ENCODE measurements at places on chromosomes 2 and 18.

DNA sequence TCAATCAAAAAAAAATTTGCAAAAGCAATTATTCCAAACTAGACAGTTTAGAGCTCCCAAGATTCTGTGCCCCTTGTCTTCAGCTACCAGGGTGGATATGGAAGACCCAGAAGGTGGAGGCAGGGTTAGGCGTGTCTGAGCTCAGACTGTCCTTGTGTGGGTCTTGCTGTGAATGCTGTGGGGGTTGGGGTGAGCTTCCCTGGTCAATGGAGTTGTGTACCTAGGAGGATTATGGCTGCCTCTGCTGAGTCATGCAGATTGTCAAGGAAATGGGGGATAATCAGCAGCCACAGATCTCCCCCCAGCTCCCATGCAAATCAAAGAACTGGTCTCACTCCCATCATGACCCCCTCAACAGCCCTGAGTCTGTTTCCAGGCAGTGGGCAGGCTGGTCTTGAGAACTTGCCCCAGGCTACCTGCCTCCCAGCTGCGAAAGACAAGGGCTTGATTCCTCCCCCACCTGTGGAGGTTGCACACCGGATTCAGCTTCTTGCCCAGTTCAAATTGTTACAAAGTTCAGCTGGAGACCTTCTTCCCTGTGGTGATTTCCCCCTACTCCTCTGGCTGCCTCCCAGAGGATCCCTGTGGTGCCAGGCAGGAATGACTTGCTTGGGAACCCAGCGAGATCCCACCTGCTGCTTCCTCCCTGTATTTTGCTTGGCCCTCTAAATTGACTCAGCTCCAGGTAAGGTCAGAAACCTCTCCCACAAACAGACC lies 77.0 kb downstream of the RAD51AP2 start:
- no peak for DNase-seq

- DNase-seq = no peak
Measured at GRCh38 chr18:35437836-35438235, 59.9 kb downstream of the INO80C start.

- DNase-seq = peak; percentile 24
Measured at GRCh38 chr2:65350651-65351056, 81.7 kb downstream of the SPRED2 start.

- no peak for DNase-seq
Measured at GRCh38 chr2:16246281-16246850, 306.0 kb downstream of the MYCN start.

DNA sequence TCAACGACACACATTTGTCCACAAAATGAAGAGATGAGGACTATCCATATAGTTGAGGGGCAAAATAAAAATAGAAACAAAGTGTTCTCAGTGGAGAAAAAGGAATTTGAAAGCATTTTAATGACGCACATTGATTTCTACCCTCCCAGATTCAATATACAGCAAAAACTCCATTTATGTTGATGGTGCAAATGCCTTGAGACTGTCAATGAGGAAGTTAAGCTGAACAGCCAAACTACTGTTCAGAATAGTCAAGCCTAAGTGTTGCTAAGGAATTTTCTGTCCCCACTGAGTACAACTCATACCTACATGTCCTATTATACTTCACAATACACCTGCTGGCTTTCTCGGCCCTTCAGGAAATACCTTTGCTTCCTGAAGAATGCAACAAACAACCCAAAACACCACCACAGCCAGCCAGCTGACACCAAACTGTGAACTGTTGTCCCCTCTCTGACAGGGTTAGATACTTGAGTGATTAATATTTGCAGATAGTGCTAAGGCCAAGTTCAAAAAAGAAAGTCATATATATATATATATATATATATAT lies 27.8 kb upstream of the DARS1 start:
- no peak for DNase-seq

DNA sequence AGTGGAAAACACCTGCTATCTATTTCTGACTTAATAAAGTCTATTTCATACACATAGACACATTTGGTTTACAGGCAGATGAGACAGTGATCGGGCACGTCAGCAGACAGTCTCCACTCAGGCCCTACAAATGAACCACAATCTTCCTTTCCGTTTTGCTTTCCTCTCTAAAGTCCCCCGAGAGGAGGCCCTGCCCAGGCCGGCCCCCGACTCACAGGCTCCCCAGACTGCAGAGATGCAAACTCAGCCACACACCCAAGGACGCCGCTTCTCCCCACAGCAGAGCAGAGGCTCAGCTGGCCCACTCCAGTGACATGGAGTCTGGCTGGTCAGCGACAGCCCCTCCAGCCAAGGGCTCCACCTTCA lies 9.3 kb upstream of the MTERF4 start:
- no peak for DNase-seq

DNA sequence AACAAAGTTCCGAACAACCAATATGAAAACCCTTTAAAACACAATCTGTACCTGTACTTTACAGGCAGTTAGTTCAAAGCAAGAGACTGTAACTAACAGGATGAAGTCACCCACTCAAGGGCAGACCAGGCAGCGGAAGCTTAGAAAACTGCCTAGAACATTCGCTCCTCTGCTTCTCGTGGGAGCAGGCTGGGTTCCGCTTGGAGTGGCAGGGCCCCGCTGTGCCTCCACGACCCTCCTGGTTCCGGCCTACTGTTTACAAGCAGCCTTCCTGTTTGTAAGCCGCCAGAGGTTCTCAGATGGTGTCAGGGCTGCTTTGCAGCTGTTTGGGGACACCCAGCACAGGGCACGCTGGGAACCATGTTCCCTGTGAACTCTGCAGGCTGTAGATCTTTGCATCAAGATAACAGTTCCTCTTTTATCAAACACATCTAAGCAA lies 31.3 kb downstream of the CIB4 start:
- no peak for DNase-seq

GRCh38 chr2:135169900-135170753 lies 118.0 kb downstream of the RAB3GAP1 start:
- no peak for DNase-seq

DNA sequence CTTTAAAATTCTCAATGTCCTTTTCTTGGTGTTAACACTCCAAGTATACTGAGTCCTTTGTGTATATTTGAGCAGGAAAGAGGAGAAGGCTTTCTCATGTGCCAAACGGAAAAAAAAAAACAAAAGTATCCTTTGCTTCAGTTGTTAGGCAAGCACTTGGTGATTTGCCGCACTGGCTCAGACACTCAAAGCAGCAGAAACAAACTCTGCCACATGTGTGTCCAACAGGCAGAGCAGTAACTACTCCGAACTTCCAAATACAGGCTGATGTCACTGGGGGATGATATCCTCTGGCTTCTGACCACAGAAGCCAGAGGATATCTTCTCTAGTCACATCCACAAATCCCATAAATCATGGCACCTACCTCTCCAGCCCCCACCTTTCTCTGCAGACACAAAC lies 108.0 kb upstream of the SALL3 start:
- DNase-seq = peak; percentile 50

DNA sequence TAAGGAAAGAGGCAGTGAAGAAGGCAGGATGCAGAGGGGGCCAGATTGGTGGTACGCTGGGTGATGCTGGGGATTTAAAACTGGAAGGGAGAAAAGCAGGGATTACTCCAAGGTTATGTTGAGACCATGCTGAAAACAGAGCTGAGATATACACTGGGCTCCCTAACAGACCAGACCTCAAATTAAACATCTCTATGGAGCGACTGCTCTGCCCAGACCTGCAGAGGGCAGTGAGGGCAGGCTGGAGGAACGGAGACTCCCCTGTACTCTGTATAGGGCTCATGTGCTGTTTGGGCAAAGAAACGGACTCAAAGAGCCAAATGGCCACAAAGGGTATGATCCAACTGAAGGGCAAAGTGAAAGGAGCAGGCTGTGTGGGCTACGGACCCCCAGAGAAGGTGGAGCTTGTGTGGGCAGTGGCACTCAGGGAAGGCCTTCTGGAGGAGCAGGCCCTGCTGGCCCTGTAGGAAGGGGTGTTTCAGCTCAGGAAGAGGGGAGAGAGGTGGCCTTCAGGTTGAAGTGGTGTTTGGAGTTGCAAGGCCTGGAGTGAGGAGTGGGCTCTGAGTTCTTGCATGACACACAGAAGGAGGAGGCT lies 4.8 kb upstream of the CELF4 start:
- DNase-seq = no peak

GRCh38 chr2:113692698-113693428 lies 63.6 kb downstream of the SLC35F5 start:
- DNase-seq = no peak

GRCh38 chr2:2698182-2699120 lies 367.4 kb upstream of the MYT1L start:
- no peak for DNase-seq

GRCh38 chr18:21406116-21406515 lies 164.1 kb downstream of the GREB1L start:
- DNase-seq = peak; percentile 9

- DNase-seq = no peak
Measured at GRCh38 chr18:76721207-76721996, 101.0 kb upstream of the ZNF236 start.

GRCh38 chr2:58862244-58862643 lies 621.1 kb upstream of the FANCL start:
- no peak for DNase-seq

- DNase-seq = no peak
Measured at GRCh38 chr2:108946442-108946841, 42.6 kb downstream of the EDAR start.

DNA sequence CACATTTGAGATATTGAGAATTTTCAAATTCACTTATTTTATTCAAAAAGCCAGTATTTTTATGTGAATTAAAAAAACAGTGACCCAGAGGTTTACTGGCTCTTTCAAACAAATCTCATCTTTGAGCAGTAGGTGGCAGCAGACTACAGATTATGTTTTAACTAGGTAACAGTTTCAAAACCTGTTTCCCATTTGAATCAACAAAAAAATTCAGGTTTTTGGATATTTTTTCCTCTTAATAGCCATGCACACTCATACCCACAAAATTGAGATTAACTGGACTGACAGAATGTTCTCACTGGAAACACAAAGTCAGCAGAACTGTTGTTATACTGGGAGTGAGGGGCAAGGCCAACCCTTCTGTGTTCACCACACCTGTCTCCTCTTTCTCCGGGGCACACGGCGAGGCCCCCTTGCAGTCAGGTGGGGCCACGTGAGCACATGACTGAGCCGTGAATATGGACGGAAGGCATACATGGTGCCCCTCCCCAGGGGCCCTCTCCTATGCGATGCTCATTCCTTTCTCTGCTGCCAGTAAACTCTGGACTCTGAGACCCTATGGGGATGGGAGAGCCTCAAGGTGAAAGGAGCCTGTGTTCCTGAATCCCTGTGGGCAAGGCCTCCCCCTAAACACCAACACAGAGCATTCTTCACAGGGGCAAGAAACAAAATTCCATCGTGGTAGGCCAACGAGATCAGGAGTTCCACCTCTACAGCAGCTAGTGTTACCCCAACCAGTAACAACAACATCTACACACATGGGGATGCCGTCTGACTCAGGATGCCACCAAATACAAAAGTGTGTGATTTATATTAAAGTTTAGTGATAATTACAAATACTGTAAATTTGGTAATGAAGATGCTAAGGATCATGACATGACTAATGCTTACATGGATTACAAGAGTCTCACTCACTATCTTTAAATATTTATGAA lies 80.4 kb downstream of the LPIN2 start:
- DNase-seq = peak; percentile 68

DNA sequence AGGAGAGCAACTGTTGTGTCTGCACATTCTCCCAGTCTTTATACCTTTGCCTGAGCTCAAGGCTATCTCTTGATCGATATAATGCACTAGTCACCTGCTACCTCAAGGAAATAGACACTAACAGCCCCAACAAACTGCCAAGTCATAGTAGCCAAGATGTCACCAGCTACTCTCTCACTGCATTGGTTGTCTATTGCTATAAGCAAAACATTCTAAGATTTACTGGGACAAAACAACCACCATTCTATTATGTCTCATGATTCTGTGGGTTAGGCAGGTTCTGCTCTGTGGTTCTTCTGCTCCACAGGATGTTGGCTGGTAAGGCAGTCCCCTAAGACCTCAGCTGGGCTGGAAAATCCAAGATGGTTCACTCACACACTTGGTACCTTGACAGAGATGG lies 28.5 kb upstream of the MLPH start:
- no peak for DNase-seq

DNA sequence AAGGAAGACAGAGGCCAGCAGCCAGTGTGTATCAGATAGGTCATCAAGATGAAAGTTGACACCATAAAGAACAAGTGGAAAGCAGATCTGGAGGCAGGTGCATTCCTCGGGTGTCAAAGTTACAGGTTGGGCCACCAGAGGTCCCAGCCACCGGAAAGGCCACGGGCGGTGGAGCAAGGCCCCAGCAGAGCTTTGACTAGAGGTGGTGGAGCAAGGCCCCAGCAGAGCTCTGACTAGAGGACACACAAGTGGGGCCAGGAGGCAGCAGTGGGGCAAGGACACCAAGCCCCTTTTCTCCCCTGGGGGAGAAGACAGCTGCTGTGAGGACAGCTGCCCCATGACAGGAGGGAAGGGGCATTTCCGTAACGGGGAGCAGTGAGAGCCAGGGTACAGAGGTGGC lies 115.1 kb downstream of the GYPC start:
- no peak for DNase-seq

- no peak for DNase-seq
Measured at GRCh38 chr18:46958209-46958608, 40.8 kb downstream of the KATNAL2 start.

DNA sequence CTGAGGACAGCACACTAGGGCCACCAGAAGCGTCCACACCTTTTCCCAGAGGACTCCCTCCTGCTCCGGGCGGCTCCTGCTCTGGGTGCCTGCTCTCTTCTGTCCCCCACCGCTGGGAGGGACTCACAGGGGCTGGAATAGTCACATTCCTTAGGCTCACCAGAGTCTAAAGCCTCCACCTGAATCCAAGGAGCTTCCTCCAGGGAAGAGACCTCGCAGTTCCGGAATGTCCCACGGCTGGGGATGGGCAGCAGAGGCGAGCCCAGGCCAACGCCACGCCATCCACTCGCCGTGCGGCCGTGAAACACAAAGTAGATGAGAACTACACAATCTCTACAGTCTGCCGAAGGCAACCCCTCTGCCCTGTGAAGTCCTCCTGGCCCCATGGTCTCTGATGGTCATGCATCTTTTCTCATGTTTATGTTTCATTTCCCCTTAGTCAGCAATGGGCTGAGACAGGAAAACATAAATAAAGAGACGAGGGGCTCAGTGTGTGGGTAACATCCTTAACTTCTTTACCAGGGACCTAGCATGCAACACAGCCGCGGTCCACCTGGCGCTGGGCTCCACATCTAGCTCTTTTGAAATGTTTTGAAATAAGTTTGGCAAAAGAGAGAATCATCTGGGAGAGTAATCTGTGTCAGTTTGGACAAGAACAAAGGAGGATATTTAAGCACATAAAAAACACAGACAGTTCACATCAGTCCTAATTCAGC lies 98.4 kb downstream of the PXDN start:
- DNase-seq = no peak

All from fibroblast of skin of right biceps (primary cell).